CD8-positive, alpha-beta T cell (primary cell): ENCODE measurements at places on chromosomes 2 and 18.

DNA sequence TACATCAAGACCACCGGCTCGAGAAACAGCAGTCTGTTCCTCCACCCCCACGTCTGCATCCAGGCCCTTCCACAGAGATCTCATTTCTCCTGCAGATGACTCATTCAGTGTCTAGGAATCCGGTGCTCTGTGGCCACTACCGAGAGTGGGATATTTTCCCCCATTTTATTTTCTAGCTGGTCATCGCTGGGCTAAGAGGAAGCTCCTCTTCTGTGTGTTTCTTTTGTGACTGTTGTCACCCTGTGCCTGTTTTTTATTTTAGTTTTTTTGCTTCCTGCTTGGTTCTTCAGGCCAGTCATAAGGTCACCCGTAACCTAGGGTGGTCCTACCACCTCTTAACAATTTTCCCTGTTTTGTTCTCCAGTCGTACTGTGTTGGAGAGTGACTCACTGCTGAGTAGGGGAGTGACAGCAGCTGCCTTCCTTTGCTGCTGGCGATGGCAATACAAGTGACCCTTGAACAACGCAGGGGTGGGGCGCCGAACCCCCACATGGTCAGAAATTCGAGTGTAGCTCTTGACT lies 6.7 kb downstream of the RAMP1 start:
- no peak for DNase-seq

GRCh38 chr2:190583507-190584337 lies 49.2 kb upstream of the NEMP2 start:
- no peak for DNase-seq

DNA sequence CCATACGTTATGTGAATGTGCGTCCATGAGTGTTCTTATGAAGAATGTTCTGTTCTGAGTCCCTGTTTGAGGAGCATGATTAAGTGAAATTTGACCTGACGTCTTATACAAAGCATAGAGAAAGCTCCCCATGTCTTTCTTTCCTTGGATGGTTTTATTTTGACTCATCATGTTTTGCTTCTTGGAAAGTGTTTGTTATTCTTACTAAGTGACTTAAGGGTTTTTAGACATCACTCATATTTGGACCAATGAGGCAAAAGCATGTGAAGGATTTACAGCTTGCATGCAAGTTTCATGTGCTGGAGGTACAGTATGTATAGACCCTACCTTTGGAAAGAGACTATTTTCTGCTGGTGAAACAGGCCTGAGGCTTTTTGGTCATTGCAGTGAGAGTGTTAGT lies 33.5 kb upstream of the ZEB2 start:
- DNase-seq = no peak

DNA sequence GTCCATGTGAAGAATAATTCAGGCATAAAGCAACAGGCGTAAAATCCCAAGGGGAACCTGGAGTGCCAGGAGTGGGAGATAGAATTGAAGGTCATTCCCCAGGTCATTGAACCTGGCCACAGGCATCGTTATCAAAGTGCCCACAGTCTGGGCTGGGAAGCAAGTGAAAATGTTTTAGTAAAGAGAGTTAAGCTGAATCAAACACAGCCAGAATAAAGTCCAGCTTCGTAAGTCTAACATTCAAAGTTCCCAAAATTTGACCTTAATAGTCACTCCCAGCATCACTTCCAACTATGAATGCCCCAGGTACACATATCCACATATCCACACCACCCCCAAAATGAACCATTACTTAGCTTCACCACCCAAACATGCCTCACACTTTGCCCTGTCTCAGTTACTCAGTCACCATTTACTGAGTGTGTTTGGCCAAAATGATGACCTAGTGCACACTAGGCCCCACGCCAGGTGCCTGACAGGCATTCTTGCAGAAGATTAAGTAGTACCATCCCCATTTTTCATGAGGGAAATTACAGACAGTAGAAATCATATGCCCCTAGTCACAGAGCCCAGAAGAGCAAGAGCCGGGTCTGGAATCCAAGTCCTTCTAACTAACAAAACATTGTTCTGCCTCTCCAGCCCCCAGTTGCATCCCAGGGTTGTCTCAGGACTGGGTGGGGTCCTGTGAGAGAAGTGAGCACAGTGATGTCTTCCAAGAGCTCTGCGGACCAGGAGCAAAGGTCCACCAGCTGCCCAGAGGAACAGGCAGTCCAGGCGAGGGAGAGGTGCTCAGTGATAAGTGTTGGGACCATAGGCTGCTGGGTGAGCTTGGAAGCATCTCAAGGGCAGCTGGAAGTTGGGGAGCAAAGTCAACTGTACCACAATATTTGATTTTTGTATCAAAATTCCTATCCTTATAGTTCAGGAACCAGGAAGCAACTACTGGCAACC lies 65.2 kb upstream of the MYCN start:
- DNase-seq = no peak

DNA sequence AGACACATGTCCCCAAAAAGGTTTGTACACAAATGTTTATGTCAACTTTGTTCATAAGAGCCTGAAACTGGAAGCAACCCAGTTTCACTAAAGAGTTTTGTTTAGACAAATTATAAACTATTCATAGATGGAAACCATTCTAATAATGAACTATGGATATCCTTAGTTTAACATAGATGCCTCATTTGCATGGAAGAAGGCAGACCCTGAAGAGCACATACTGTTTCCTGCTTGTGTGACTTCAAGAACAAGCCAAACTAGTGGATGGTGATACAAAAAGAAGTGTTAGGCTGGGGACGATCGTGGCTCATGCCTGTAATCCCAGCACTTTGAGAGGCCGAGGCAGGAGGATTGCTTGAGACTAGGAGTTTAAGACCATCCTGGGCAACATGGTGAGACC lies 48.1 kb downstream of the ACOXL start:
- no peak for DNase-seq

DNA sequence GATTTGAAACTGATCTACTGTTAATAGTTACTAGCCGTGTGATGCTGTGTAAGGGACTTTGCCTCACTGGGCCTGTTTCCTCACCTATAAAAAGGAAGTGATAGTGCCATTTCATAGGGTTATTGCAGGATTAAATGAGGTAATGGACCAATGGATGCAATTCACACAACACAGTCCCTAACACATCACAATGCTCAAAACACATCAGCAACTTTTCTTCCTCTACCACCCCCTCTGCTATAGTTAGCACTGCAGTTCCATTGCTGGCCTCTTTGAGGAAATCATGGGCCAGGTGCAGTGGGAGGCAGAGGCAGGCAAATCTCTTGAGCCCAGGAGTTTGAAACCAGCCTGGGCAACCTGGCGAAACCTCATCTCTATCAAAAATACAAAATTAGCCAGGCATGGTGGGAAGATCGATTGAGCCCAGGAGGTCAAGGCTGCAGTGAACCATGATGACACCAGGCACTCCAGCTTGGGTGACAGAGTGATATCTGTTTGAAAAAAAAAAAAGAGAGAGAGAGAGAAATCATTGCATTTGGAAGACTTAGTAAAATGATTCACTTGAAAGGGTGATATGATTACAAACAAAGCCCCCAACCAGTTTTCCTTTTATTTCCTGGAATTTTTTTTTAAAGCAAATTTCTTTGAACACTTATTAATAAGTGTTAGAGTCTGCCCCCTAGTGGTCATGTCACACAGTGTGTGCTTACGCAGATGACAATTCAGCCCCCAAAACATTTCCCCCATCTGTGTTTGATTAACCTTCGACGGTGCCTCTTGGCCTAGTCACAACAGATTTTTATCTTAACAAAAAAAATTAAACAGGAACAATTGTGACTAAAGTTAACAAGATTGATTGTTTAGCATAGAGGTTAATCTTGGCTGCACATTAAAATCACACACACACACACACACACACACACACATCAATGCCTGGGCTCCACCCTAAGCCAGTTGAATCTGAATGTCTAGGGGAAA lies 88.6 kb upstream of the BCL11A start:
- no peak for DNase-seq

- no peak for DNase-seq
Observed at GRCh38 chr2:78264130-78264529, 742.0 kb upstream of the LRRTM4 start.

DNA sequence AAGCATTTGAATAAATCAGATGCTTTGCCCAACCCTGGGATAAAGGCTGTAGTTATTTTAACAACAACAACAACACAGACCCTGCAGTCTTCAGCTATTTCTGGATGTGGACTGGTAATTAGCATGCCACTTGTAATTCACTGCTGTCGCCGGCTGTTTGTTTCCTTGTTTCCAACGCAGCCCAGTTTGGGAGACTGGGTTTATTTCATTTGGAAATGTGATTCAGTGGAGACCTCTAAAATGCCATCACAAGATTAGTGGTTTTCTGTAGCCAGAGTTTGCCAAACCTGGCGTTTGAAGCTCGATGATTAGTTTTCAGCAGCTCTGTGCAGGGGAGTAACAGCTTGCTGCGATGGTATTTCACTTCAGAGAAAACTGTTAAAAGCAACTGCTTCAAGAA lies 83.5 kb downstream of the LDLRAD4 start:
- no peak for DNase-seq

GRCh38 chr2:172162225-172162733 lies 59.6 kb upstream of the DLX2 start:
- DNase-seq = no peak

GRCh38 chr2:223908304-223908998 lies 36.7 kb downstream of the WDFY1 start:
- DNase-seq = no peak

DNA sequence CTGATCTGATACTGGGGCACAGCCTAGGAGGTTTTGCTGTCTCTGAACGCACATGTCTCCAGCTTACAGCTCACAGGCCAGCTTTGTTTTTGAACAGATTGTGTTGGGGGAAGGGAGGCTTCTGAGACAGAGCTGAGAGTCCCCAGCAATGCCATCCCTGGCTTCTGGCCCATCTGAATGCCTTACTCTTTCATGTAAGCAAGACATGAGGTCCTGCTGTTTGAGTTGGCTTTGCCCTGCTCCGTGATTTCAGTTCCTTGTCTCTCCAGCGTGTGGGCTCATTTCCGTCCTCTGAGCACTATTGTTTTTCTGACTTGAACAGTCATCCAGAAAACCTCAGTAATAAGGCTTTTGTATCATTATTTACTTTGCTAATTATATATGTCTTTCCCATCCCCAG lies 194.9 kb upstream of the TNP1 start:
- no peak for DNase-seq

- no peak for DNase-seq
Observed at GRCh38 chr2:231920795-231921194, 5.4 kb downstream of the NPPC start.

- no peak for DNase-seq
Observed at GRCh38 chr2:168781191-168781817, 21.1 kb upstream of the NOSTRIN start.

GRCh38 chr2:43313642-43314017 lies 87.2 kb upstream of the ZFP36L2 start:
- no peak for DNase-seq

- DNase-seq = no peak
Observed at GRCh38 chr2:224646242-224646846, 61.2 kb upstream of the CUL3 start.

DNA sequence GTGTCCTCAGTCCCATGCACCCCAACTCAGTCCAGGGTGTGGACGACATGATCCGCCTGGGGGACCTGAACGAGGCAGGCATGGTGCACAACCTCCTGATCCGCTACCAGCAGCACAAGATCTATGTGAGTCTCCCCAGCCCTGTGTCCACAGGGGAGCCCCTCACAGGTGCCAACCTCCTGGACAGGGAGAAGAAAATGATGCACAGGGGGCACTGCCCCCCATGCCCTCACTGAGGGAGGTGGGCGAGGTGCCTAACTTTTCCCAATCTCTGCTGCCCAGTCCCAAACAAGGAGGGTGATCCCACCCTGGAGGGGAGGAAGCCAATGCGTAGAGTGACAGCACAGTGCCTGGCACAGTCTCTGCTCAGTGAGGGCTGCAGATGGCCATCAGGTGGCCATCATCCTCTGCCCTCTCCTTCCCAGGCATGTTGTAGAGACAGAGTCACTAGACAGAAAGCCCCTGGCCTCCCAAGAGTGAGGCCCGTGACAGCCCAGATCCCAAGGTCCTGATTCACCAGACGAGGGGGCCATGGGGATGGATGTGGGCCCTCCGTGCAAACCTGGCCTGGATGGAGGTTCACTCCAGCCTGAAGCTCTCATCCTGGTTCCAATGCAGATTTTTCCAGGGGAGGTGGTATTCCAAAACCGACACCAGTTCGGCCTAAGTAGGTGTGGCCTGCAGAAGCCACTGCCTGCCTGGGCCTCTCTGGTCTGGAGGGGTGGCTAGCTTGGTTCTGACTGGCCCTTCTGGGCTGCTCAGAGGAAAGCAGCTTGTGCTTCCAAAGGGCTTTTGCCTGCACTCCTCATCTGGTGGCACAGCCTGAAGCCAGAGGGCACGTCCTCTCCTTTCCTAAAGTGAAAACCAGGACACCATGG lies 30.0 kb downstream of the MYO7B start:
- DNase-seq = no peak

- no peak for DNase-seq
Observed at GRCh38 chr18:63161032-63161760, 158.4 kb downstream of the BCL2 start.

DNA sequence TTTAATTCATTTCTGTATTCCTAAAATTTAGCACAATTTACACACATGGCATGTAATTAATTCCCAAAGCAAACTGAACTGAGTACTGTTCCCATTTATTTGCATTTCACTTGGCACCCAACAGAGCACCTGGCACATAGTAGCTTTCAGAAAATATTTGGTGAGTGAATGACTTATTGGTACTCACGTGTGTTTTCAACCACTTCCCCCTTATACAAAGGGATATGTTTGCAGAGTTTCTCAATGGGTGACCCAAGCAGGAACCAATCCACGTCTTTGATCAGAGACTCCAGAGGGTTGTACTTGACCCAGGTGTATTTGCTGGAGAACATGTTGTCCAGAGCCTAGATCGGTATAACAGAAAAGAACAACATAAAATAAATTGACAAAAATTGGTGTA lies 6.6 kb downstream of the GKN2 start:
- DNase-seq = no peak

DNA sequence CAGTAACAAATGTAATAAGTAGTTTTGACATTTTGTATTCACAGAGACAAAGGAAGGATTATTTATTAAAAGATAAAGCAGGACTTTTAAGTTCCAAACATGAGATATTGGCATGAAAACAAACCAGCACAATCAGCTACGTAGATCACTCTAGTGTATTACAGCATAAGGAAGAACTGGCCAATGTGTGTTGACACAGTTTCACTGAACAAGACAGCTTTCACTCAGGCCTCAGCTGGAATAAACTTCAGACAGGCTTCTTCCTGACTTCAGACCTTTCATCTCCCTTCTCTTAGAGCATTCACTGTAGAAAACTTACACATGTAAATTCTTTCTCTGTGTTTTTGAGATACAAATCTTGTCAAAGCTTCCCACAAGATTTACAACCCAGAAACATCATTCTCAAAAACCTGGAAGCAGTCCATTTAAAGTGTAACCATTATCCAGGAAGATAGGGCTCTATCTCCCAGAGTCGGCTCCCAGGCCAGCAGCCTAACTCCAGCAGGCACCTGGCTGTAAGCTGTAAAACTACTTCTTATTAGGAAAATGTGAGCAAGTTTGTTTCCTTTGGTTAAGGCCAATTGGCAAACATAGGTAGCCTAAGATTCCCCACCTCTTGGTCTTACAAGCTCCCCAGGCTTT lies 768.3 kb upstream of the CDH7 start:
- DNase-seq = no peak

GRCh38 chr2:2873450-2873811 lies 504.2 kb downstream of the EIPR1 start:
- no peak for DNase-seq
